Activated naive CD4-positive, alpha-beta T cell treated with anti-CD3 and anti-CD28 coated beads for 36 hours (primary cell): ENCODE measurements at places on chromosomes 2 and 18. TPM values are rescaled to one million over a fixed set of nuclear protein-coding genes. Genes with fewer than 3 reads are reported as not detected.

ALK gene
- total RNA-seq, result not detected

FHOD3 gene
- total RNA-seq, result not detected

MXD1 gene
- total RNA-seq, result 7.6 TPM

OTOF gene
- 0.52 TPM for total RNA-seq

ALPG gene
- not detected for total RNA-seq

EPB41L3 gene
- 8.7 TPM for total RNA-seq

IL1R2 gene
- 10.3 TPM for total RNA-seq

SIGLEC15 gene
- not detected for total RNA-seq
